Pulmonary artery endothelial cell (primary cell): ENCODE measurements at places on chromosomes 7 and 10. TPM values are rescaled to one million over a fixed set of nuclear protein-coding genes. Genes with fewer than 3 reads are reported as not detected.

Gene FGFBP3
- total RNA-seq, result 0.20 and 0.28 TPM in 2 replicates

Gene GNG11
- total RNA-seq, result 147 and 170 TPM in 2 replicates

Gene MRLN
- not detected in 2 replicates for total RNA-seq

Gene C10orf67
- not detected in 2 replicates for total RNA-seq

Gene STAMBPL1
- total RNA-seq, result 1.6 and 6.4 TPM in 2 replicates

Gene GPER1
- 0.46 and 2.0 TPM in 2 replicates for total RNA-seq

Gene TAS2R4
- 0.33 and 0.85 TPM in 2 replicates for total RNA-seq

Gene C7orf57
- under 0.01 and 0.11 TPM in 2 replicates for total RNA-seq

Gene HABP2
- total RNA-seq, result not detected in 2 replicates

Gene MACROH2A2
- 0.59 and 1.0 TPM in 2 replicates for total RNA-seq

Gene LRRD1
- total RNA-seq, result not detected in 2 replicates

Gene HEPACAM2
- 0.07 TPM in 1 of 2 replicates, not detected in the other for total RNA-seq

Gene PGAM2
- total RNA-seq, result 0.14 TPM in 1 of 2 replicates, not detected in the other

Gene ZNF503
- total RNA-seq, result 0.71 and 1.3 TPM in 2 replicates

Gene CUTC
- total RNA-seq, result 28.6 and 41.9 TPM in 2 replicates
